Pericardium fibroblast (primary cell): ENCODE measurements at places on chromosomes 7 and 10. TPM values are rescaled to one million over a fixed set of nuclear protein-coding genes. Genes with fewer than 3 reads are reported as not detected.

Gene TMED4
- 43.8 and 69.2 TPM in 2 replicates for total RNA-seq

Gene HOXA7
- total RNA-seq = 0.26 and 0.58 TPM in 2 replicates

Gene PNLIP
- total RNA-seq = not detected in 2 replicates

Gene CALHM3
- 0.58 TPM in 1 of 2 replicates, not detected in the other for total RNA-seq

Gene CRHR2
- total RNA-seq = not detected in 2 replicates

Gene TMEM213
- not detected in 2 replicates for total RNA-seq

Gene C10orf71
- total RNA-seq = not detected in 2 replicates
